Hematopoietic multipotent progenitor cell treated with erythropoietin and hydrocortisone succinate and interleukin-3 and kit ligand, for 17 days (in vitro differentiated cells): ENCODE measurements at places on chromosomes 6 and 20.

DNA sequence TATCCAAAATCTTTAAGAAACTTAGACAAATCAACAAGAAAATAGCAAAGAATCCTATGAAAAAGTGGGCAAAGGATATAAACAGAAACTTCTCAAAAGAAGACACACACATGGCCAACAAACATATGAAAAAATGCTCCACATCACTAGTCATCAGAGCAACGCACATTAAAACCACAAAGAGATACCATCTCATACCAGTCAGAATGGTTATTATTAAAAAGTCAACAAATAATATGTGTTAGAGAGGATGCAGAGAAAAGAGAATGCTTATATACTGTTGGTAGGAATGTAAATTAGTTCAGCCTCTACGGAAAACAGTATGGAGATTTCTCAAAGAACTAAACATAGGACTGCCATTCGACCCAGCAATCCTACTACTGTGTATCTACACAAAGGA is 212.0 kb upstream of the DTNBP1 start:
- DNase-seq: no peak

- DNase-seq: no peak
These were observed 93.8 kb upstream of the RPS6KA2 start for GRCh38 chr6:166720856-166721255.

GRCh38 chr20:58026361-58026760 is 202.1 kb downstream of the ANKRD60 start:
- DNase-seq: no peak

GRCh38 chr6:108969776-108970175 is 121.6 kb downstream of the ARMC2 start:
- DNase-seq: no peak

GRCh38 chr6:146543940-146544615 is 445 bp downstream of the RAB32 start:
- no peak for DNase-seq

DNA sequence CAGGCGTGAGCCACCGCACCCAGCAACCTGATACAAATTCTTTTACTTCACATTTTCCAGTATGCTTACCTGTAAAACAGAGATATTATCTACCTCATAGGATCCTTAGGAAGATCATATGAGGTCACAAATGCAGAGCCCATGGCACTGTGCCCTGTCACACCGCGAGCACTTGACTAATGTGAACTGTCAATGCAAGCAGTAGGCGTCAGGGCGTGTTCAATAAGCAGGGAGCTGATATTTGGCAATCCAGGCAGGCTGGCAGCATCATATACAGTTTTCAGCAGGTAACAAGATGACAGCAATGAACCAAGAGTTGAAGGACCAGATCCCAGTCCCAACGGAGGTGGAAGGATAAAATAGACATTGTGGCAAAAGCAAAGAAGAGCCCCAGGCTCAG is 14.6 kb upstream of the ARID1B start:
- DNase-seq: no peak

DNA sequence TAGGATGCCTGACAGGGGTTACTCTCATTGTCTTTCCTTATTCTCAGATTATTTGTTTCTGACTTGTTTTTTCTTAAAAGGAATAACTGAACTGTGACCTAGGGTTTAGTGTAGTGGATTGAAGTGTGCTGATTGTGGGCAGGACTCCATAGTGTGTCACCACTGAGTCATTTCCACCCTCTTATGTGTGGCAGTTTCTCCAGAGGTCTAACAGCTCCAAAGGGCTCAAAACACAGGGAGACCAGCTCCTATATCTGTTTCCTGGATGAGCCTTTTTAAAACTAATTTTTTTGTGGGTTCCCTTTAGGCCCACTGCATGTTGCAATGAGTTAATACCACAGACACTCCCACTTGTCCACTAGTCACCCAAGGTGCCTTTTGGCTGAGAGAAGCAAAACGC is 951.1 kb upstream of the ADGRB3 start:
- no peak for DNase-seq

- no peak for DNase-seq
These were observed 55.5 kb downstream of the REV3L start for GRCh38 chr6:111427341-111428116.

- DNase-seq: no peak
These were observed 100.3 kb upstream of the MTHFD1L start for GRCh38 chr6:150765067-150765764.

- DNase-seq: no peak
These were observed 35.5 kb downstream of the ABHD12 start for GRCh38 chr20:25355011-25355595.

GRCh38 chr20:23180451-23180921 is 94.4 kb upstream of the CD93 start:
- no peak for DNase-seq

- no peak for DNase-seq
These were observed 125.3 kb downstream of the FAM83B start for GRCh38 chr6:54971825-54972224.

DNA sequence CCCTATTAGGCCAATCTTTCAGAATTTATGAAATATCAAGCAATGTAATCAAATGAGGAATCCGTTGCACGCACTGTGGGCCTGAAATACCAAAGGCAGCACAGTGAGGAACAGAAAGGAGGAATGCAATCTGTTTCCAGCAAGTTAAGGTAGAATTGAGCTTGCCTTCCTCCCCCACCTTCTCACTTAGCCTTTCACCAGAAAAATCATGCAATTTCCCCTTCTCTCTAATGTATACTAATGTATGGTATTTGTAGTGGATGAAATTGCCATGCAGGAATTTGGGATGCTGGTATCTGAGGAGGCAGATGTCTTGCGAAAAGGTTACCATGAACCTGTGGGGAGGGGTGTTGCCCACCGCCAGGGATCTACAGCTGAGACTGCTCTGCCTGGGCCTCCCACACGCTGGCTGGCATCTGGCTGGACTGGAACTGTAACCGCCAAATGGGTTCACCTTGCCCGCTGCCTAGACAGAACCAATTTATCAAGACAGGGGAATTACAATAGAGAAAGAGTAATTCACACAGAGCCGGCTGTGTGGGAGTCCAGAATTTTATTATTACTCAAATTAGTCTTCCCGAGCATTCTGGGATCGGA is 222.4 kb upstream of the MYLIP start:
- DNase-seq: no peak

DNA sequence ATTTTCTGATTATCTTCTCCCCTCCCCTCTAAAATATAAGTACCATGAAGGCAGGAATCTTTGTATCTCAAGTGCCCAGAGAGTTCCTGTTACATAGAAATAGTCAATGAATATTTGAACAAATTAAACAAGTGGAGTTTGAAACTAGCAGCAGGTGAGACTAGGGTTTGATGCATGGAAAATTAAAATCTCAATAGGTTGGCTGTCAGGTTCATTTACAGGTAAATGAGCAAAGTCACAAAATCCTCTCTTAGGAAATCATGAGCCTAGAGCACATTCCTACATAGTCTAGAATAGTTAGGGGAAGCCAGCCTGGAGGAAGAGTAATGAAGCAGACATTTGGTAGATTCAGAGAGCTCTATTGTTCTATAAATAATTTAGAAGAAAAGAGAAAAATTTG is 140.4 kb downstream of the HS3ST5 start:
- DNase-seq: no peak

GRCh38 chr6:149211046-149211571 is 106.4 kb upstream of the TAB2 start:
- no peak for DNase-seq

DNA sequence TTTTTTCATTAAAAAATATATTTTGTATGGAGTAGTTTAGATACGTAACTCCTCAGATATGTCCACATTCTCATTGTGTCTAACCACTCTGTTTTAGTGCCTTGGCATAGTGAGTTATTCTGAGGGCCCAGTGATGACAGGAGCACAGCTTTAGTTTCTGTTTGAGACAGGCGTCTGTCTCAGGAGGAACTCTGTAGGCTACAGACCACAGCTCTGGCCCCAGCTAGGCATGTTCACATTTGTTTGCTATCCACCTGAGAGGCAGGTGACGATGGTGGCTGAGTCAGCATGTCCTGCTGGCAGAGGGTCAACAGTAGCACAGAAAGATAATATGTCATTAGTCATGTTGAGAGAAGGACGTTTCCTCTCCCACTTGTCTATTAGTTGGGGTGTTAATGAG is 16.3 kb downstream of the LRRC1 start:
- DNase-seq: no peak

- no peak for DNase-seq
These were observed 7.4 kb downstream of the STK35 start for GRCh38 chr20:2108987-2109386.

- no peak for DNase-seq
These were observed 112.6 kb upstream of the CCN2 start for GRCh38 chr6:132063738-132064137.

GRCh38 chr6:156916130-156916801 is 139.1 kb downstream of the ARID1B start:
- no peak for DNase-seq

- DNase-seq: no peak
These were observed 121.4 kb upstream of the CLDN20 start for GRCh38 chr6:155142168-155143028.

DNA sequence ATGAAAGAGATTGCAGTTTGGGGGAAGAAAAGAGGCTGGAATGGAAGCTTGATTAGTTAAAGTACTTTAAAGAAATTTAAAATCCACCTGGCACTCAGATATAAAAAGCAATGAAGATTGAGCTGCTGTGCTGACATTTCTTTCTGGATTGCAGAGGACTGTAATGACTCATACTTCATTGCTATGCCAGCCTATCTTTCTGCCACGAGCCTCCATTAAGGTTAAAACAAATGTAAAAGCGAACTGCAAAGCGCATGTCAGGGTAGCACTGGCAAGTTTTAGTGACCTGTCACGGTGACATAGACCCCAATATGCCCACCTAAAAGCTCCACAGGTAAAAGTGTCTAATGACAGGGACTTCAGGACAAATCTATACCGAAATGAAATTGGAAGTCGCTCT is 449.6 kb downstream of the C6orf118 start:
- no peak for DNase-seq

- no peak for DNase-seq
These were observed 340.3 kb downstream of the EPHA7 start for GRCh38 chr6:93079061-93079460.

GRCh38 chr6:11653028-11653583 is 115.6 kb downstream of the TMEM170B start:
- DNase-seq: no peak

DNA sequence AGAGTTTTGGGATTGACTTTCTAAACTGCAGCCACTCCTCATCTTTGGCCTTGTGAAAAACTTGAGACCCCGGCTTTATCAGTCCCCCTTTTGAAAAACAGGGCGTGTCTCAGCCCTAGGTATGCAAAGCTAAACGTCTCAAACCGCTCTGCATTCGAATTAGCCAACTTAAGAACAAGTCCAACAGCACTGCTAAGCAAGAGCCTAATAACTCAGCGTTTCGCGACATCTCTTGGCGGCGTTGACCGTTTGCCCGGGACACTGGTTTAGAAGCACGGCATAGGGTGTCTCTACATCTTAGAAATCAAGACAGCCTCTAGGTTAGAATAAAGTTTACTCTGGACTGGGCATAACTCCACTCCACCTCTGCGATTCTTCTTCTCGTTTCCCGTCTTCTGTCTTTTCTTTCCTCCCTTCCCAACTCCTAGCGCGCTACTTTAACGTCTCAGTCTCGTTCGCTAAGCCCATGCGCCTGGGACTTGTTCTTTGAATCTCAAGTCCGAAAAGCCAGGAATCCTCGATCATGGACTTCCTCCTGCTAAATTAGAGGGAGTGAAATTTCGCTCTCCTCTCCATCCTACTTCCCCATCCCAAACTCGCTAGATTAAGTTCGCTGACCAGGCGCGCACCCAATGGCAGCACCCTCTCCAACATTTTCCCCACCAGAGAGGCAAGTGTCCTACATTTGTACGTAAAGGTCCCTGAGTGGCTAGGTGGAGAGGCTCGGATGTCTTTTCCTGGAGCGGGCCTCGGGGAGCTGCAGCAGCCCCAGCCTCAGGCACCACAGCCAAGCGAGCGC is 10.5 kb upstream of the TFAP2A start:
- DNase-seq: no peak

DNA sequence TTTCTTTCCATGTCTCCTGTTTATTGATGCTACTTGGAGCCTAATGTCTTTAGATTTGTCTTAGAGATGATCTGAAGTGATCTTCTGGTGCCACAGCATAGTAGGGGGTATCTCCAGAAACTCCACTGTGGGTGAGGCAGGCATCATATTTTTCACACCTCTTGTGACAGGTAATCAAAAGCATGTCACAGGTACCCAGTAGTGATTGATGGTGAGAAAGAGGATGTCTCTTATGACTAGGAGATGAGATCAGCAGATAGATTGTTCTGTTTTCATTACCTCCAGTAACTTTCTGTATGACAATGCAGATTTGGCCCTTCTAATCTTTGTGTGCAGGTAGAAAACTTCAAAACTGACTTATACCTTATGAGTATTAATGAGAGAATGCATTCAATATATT is 13.5 kb downstream of the NCOA7 start:
- DNase-seq: no peak

DNA sequence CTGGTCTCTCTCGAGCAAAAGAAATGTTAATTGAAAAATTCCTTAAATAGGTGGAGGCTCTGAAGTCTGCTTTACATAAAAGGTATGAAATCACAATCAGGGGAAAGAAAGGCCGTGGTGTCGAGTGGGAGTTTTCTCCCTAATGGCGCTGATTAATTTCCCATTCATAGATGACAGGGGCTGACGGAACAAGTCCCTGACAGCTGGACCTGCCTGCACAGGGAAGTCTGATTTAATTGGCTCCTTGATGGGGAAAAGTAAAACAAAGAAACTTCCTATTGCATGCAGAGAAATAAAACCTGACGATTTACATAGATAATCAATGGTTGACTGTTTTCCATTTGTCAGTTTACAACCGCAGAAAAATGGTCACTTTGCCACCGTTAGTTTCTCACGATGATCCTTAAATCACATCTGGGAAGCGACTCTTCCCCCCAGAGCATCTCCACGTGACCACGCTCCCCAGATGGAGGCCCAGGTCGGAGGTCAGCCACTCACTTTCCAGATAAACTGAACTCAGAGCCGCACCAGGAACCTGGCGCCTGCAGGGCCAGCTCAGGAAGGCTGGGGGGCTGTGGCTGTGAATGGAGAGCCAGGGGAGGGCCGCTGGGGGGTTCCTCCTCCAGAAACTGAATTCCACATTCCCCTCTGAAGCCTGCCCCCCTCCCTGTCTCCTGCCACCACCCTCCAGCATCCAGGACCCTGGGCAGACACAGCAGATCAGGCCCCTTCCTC is 55.3 kb downstream of the DLL1 start:
- DNase-seq: no peak
